Psoas muscle (tissue), 8 donors: ENCODE measurements at places on chromosomes 7 and 10. TPM values are rescaled to one million over a fixed set of nuclear protein-coding genes. Genes with fewer than 3 reads are reported as not detected.

GBX1 gene
- total RNA-seq: 0.91 TPM

STAG3 gene
- total RNA-seq: 0.82 TPM

HHEX gene
- 3.3 TPM for total RNA-seq

MMD2 gene
- not detected for total RNA-seq

VSTM4 gene
- total RNA-seq: 2.0 TPM

CPA1 gene
- 1.1 TPM for total RNA-seq

SLC18A2 gene
- 0.15 TPM for total RNA-seq

MCU gene
- 118 TPM for total RNA-seq

CLIP2 gene
- total RNA-seq: 2.7 TPM

UMAD1 gene
- total RNA-seq: 10.1 TPM

OIT3 gene
- total RNA-seq: not detected

ARL5B gene
- total RNA-seq: 7.0 TPM

ZNF679 gene
- total RNA-seq: not detected

GPR15LG gene
- not detected for total RNA-seq

CPXM2 gene
- 1.1 TPM for total RNA-seq

COL17A1 gene
- total RNA-seq: not detected

ST8SIA6 gene
- 1.2 TPM for total RNA-seq

TSC22D4 gene
- total RNA-seq: 16.1 TPM

RAB19 gene
- not detected for total RNA-seq

CALD1 gene
- total RNA-seq: 40.2 TPM

AKR1B1 gene
- total RNA-seq: 188 TPM

MALRD1 gene
- total RNA-seq: 0.12 TPM

PON1 gene
- total RNA-seq: not detected

MOSPD3 gene
- 6.4 TPM for total RNA-seq

HTRA1 gene
- 11.8 TPM for total RNA-seq

CLEC5A gene
- not detected for total RNA-seq

ACSL5 gene
- total RNA-seq: 3.8 TPM

LIPF gene
- not detected for total RNA-seq

SUN3 gene
- total RNA-seq: not detected

ACHE gene
- total RNA-seq: 40.9 TPM

KEL gene
- not detected for total RNA-seq

TES gene
- total RNA-seq: 5.8 TPM

CCL26 gene
- total RNA-seq: not detected

LLCFC1 gene
- not detected for total RNA-seq

GTPBP10 gene
- 19.5 TPM for total RNA-seq
